Activated naive CD8-positive, alpha-beta T cell treated with anti-CD3 and anti-CD28 coated beads, Interleukin-2, amount 10 ng/mL, durations not matched to agents 7 days and 5 days (primary cell): ENCODE measurements at places on chromosomes 1 and 21.
A peak's percentile ranks its signal among the peaks of the same experiment; 100 is the strongest.

DNA sequence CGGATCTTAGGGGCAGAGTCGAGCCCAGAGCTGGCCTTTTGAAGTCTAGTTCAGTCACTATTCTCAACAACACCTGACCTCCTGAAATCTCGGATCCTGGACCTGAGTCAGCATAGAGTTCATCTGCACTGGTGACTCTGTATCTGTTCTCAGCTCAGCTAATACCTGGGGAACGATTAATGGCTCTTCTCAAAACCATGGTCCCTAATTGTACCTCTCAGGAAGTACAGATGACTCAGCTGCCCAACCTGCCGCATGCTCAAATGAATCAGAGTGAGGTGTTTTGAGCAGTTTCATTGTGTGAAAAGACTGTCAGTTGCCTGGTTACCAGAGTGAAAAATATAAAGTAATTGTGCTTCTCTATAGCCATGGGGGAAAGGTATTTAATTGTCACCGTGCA, 89.2 kb downstream of the SLC35F3 start:
- DNase-seq: no peak

DNA sequence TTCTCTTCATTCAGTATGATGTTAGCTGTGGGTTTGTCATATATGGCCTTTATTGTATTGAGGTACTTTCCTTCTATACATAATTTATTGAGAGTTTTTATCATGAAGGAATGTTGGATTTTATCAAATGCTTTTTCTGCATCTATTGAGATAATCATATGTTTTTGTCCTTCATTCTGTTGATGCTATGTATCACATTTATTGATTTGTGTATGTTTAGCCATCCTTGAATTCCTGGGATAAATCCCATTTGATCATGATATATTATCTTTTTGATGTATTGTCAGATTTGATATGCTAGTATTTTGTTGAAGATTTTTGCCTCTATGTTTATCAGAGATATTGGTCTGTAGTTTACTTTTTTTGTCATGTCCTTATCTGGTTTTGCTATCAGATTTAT, 20.9 kb upstream of the GPR161 start:
- DNase-seq: no peak

DNA sequence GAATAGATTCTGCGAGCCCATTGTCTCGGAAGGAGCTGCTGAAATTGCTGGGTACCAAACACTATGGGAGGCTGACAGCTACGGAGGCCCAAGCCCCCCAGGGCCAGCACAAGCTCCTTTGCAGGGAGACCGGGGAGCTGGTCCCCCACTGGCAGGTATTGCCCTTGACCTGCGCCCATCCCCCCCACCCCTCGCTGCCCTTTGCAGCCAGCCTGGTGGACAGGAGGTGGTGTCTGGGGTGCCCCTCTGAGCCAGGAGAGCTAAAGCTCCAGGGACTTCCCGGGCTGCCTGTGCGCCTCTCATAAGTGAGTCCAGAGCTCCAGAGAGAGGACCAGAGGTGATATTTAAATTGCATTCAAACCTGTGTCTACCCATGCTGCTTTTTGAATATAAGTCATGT, 5.4 kb downstream of the SERTAD4 start:
- DNase-seq: no peak

- no peak for DNase-seq
Measured at GRCh38 chr1:109299558-109300343, 7.1 kb downstream of the MYBPHL start.

DNA sequence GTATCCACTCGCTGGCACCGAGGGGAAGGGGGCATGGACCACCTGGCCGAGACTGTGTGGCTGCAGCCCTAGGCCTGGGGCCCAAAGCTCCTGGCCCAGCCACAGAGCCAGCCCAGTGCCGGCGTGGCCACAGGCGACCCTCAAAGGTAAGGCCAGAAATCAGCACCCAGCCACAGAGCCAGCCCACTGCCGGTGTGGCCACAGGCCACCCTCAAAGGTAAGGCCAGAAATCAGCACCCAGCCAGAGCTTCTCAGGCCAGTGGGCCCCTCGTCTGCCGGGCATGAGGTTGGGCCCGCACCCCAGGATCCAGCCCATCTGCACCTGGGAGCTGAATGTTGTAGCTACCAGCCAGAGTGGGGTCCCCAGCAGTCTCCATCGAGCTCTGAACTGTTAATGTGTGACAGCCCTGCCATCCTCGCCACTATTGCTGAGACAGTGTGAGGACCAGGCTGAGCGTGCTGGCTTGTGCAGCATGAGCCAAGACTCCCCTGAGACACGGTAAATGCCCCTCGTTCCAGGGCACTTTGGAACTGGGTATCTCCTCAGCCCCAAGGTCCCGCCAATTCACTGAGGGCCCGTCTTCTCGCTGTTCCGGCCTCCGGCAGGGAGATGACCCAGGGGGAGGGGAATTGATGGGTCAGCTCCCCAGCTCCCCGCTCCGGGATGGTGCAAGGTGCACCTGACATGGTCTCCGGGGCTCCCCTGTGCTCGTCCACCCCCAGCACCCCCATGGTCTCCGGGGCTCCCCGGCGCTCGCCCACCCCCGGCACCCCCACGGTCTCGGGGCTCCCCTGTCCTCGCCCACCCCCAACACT, 4.7 kb upstream of the FTCD start:
- DNase-seq: peak; percentile 24

DNA sequence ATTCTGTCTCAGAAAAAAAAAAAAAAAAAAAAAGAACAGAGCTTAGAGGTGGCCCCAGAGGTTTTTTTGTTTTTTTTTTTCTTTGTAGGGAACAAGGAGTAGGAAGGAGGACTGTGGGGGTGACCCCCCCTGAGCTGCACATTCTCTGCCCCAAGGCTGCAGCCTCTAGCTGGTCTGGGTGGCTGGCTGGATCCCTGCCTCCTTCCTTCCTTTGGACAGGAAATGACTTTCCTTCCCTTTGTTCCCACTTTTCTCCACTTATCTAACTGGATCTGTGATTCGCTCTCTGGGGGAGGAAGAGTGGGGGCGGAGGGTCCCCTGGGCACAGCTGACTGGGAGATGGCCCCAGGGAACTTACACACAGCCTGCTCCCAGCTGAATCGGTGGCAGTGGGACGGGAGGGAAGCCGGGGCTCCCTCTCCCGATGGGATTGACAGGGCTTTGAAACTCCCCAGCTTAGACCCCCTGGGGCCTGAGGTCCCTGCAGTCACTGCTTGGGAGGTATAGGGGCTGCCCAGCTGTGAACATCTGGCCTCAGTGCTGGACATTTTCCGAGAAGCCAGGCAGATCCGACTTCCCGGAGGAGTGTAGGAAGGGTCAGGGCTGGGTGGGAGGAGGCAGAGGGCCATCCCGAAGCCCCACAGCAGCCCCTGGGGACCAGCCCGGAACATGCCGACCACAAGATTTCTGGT, 2.1 kb downstream of the FBLIM1 start:
- DNase-seq: no peak

GRCh38 chr1:29162476-29163138, 19.1 kb downstream of the SRSF4 start:
- DNase-seq: no peak

GRCh38 chr1:56297208-56297607, 282.2 kb downstream of the PLPP3 start:
- DNase-seq: no peak

DNA sequence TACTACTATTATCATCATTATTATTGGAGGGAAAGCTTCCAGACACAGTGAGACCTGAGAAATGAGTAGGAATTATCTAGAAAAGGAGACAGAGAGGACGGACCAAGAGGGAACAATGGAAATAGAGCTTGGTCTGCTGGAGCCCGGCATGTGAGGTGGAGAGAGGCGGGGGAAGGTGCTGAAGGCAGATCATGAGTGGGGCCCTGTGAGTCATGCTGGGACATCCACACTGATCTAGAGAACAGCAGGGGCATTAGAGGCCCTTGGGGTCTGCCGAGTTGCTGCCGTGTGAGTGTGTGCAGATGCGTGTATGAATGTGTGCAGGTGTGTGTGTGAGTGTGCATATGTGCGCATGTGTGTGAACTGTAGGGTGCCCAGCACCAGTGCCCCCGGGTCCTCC, 65.7 kb downstream of the TMCO4 start:
- no peak for DNase-seq

DNA sequence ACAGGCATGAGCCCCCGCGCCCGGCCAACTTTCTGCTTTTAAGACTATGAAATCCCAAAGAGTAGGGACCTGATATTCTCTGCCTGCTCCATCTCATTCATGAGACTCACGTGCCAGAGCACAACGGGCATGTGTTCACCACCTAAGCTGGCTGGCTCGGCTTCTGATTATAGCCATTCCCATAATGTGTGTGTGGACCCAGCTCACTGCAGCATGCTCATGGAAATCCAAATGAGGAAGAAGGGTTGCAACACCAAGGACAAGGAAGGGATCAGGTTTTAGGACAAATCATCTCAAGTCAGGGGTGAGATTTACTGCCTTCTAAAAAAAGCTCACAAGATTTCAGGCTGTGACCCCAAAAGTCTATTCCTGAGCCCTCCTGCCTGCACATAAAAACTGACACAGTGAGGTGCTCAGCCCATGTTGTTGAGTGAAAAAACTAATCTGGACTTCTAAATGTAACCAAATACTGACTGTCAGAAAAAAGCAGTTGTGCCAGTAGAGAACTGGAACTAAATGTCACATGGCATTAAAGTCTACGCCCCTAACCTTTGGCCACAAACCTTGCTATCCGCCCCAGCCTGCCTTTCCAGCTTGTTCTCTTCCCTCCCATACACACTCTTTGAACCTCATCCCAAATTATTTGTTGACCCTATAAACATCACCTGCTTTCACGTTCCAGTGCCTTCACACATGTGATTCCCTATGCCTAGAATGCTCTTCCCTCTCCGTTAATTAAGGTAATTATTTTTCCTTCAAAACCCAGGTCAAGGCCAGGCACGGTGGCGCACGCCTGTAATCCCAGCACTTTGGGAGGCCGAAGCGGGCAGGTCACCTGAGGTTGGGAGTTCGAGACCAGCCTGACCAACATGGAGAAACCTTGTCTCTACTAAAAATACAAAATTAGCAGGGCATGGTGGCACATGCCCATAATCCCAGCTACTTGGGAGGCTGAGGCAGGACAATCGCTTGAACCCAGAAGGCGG, 9.1 kb upstream of the COA7 start:
- no peak for DNase-seq

DNA sequence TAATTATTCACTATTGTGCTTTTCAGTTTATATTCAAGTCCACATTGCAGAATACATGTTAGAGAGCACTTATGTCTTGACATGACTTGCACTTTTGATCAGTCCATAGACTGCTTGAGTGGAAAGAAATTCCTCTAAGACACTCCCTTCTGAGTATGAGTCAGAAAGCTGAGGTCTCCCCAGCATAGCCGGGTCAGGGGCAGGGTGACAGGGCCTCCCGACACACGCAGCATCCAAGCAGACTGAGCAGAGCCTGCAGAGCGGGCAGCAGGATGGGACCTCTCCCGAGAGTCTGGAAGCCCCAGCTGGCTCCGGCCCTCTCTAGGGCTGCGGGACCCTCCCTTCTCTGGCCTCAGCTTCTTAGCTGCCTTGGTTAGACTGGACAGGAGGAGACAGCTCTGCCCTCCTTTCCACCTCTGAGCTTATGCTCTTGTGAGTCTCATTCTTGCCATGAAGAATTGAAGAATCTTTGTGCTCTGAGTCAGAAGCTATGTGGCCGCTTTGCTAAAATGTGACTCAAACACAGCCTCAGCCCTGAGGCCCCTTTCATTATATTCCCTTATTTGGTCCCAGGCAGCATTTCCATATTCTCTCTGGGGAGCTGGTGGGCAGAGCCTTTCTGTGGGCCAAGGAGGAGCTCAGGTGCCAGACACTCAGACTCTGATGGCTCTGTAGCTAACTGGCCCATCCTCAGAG, 11.2 kb upstream of the CAPN2 start:
- no peak for DNase-seq

GRCh38 chr1:184626076-184627006, 128.3 kb downstream of the EDEM3 start:
- DNase-seq: no peak

GRCh38 chr1:203673550-203674411, 47.1 kb downstream of the ATP2B4 start:
- DNase-seq: peak; percentile 81

GRCh38 chr1:201468501-201468843, 516 bp downstream of the PHLDA3 start:
- no peak for DNase-seq

DNA sequence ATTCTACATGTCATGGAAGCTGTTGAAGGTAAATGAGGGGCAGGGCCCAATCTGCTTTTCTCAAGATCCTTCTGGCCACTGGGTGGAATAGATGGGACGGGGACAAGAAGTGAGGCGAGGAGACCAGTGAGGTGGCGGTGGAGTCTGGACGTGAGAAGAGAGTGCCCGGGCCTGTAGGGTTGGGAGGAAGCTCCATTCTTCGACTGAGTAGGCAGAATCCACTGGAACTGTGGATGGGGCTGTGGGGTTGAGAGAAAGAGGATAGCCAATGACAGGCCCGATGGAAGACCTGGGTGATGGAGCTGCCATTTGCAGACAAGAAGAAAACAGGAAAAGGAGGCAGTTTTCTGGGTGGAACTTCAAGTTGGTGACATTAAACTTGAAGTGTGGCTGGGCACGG, 10.3 kb downstream of the SLC1A7 start:
- no peak for DNase-seq

DNA sequence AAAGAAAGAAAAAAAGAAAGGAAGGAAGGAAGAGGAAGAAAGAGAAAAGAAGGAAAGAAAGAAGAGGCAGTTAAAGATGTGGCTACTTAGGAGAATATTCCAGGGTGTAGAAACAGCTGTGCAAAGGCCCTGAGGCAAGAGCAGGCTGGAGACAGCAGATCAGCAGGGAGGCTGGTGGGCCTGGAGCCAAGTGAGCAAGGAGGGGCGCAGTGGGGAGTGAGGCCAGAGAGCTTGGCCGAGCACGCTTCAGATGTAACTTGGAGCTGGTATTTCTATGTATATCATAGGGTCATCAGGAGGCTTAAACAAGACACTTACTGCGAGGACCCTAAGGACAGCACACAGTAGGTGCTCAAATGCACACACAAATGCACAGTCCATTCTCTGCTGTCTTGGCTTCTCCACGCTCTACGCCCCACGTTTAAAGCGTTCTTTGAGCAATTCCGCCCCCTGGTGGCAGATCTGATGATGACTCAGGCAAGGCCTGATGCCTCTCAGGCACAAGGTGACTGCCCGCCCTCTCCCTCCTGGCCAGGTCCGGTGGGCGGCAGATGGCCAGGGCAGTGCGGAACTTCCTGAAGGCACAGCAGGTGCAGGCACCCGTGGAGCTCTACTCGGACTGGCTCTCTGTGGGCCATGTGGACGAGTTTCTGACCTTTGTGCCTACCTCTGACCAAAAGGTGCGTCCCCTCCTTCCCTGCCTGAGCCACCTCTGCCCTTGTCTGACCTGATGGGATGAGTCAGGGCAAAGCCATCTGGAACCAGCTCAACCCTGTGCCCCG, 11.9 kb upstream of the PADI3 start:
- peak; percentile 89 for DNase-seq

GRCh38 chr1:108043707-108044106, 78.7 kb upstream of the VAV3 start:
- DNase-seq: no peak

- DNase-seq: no peak
Measured at GRCh38 chr1:25902462-25902861, 3.8 kb downstream of the STMN1 start.
